ENCODE measurements at places on chromosomes 1 and 21.

DNA sequence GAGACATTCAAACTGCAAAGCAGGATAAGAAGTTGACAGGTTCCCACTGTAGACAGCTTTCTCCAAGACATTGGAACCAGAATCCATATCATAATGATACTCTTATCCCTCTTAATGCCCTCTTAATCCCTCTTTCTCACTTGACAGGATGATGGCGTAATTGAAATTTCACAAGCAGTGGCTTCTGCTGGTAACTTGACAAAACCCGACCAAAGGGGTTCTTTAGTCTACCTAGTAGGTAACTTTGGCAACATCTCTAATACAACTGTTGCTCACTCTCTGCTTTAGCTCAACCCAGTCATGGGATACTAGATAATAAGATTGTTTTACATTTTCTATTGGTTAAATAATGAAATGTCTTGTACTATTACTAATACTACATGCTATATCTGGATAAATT lies 34.7 kb downstream of the S100A10 start:
- DNase-seq = no peak

DNA sequence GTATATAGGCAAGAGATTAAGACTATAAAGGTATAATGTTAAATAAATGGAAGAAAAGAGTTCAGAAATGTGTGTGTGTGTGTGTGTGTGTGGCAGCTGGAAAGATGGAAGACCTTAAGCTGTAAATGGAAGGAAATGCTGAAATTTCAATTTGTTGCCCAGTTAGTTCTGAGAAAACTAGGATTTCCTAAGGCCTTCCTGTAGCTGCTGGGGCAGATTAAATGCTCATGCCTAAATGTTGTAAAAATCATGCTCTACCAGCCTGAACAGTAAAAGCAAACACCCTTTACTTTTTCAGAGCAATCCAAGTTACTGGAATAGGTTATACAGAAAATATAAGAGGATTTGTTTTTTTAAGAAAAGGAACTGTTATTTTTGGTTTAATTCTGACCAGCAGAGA lies 8.3 kb downstream of the ADCY10 start:
- DNase-seq = no peak

DNA sequence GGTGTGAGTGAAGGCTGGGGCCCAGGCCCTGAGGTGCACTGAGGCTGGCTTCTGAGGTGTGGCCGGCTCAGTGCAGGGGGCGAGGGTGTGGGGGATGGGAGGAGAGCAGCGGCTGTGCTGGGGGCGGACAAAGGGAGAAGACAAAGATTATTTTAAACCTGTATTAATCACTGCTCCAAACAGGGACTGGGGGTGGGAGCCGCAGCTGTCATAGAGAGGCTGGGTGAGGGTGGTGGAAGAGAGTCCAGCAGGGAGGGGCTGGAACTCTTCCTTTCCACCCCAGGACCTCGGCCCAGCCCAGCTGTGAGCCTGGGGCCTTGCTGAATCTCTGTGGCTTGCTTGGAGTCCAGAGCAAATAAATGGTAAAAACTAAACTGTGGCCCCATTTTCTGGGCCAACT lies 106.9 kb downstream of the KCND3 start:
- no peak for DNase-seq

- DNase-seq = no peak
Measured at GRCh38 chr1:156114919-156115513, 505 bp downstream of the LMNA start.

DNA sequence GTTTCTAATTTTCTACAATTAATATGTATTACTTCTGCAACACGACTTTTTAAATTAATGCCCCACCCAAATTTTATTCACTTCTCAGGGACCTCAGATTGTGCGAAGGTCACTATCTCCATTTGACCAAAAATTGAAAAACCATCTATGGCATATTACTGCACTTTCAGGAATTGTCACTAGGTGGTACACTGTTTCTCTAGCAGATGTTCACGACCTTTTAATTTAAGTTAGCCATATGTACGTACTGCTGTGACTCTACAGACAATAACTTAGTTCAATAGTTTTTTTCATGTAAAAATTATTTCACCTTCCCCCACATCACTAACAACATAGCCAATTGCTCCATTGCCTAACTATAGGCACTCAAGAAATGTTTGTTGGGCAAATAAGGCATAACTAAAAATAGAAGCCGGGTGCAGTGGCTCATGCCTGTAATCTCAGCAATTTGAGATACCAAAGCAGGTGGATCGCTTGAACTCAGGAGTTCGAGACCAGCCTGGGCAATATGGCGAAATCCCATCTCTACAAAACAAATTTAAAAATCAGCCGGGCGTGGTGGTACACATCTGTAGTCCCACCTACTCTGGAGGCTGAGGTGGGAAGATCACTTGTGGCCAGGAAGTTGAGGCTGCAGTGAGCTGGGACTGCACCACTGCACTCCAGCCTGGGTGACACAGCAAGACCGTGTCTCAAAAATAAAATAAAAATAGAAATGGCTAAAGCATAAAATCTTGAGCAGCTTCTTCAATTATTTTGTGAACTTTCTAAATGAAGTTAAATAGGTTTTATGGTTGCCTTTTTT lies 75.7 kb upstream of the PKN2 start:
- peak; percentile 14 for DNase-seq

DNA sequence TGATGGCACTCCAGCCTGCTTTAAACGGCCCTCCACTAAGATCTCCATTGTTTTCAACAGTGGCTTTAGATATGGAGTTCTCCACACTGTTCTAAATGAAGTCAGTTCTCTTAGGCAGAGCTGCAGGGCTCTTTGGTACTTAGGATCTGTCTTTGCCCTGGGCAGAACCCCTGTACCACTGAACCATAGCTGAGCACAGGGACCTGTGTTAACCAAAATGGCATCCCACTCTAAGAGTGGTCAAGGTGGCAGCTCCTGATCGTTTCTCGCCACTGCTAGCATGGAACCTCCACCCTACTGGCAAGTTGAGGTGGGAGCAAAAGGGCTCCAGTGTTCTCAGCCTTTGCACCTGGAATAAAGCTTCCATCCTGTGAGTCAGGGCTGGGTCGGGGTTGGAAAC lies 186.7 kb downstream of the TM2D1 start:
- no peak for DNase-seq

DNA sequence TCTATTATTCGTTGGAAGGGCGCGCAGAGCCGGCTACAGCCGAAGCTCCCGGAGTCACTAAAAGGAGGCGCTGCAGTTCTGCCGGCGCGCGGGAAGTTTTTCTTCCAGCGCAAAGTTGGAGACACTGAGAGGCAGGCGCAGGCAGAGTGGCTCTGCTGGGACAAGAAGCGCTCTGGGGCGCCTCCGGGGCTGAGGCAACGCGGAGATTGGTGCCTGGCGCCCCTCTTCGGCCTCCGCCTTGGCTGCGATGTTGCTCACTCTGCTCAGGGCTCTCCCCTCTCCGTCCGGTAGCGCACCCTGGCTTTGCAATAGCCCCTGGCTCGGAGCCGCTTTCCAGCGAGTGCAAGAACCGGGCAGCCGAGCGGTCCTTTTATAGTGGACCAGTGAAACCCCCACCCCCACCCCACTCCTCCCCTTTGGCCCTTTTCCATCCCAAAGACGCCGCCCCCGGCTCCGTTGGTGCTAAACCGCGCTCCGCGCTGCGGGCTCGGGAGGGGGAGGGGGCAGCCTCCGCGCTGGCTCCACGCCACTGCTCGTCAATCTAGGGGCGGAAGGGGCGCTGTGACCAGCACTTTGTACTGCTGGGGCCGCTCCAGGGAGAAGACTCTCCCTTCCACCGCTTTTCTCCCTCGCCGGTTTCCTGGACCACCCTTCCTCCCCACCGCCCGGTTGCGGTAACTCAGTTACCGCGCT lies at the start of gene ADAMTS1:
ADAMTS1 (minus strand) TSS at position 344 of the 693 bp plus-strand sequence. CDS start 455 bp downstream, outside the sequence.
- no peak for DNase-seq

GRCh38 chr1:15933684-15934083 lies 42.2 kb downstream of the ZBTB17 start:
- DNase-seq = no peak

GRCh38 chr1:17909634-17910033 lies 154.5 kb downstream of the ACTL8 start:
- DNase-seq = no peak

GRCh38 chr1:91428182-91428798 lies 23.7 kb upstream of the HFM1 start:
- no peak for DNase-seq

DNA sequence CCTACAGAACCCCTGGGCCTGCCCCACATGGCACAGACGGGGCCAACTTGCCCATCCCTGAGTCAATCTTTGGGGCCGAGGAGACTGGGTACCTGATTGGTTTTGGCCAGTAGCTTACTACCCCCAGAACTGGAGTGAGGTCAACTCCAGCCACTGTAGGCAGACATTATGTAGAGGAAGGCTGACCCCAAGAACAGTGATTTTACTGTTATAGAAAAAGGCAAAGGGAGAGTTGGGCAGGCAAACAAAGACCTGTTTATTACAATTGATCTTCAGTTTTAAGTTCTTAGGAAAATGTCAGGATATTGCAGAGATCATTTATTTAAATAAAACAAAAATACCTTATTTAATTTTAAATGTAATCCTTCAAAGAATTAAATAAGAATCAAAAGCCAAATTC lies 653.8 kb downstream of the NPHP4 start:
- no peak for DNase-seq

DNA sequence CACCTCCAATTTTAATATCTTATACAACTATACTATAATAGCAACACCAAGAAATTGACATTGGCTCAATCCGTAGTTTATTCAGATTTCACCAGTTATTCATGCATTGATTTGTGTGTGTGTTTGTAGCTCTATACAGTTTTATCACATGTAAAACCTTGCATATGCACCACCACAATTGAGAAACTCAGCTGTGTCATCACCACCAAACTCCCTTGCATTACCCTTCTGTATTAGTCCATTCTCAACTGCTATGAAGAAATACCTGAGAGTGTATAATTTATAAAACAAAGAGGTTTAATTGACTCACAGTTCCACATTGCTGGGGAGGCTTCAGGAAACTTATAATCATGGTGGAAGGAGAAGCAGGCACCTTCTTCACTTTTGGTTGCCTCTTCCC lies 162.1 kb downstream of the PATJ start:
- no peak for DNase-seq

- no peak for DNase-seq
Measured at GRCh38 chr1:9903801-9904527, 6.1 kb downstream of the CTNNBIP1 start.

DNA sequence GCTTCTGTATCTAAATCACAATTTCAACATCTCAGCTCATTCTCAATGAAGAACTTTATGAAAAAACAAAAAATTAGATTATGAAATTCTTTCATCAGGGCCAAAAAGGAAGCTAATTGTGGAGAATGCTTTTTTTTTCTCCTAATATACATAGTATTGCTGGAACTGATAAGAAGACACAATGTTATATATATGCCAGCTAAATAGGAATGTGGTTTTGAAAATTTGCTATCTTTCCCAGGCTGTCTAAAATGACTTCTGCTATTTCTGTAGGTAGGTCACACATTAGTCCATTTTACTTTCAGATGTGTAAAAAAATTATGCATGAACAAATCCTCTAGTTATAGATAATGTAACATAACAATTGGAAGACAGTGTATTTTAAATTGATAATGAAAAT lies 732.9 kb downstream of the RWDD3 start:
- DNase-seq = no peak

DNA sequence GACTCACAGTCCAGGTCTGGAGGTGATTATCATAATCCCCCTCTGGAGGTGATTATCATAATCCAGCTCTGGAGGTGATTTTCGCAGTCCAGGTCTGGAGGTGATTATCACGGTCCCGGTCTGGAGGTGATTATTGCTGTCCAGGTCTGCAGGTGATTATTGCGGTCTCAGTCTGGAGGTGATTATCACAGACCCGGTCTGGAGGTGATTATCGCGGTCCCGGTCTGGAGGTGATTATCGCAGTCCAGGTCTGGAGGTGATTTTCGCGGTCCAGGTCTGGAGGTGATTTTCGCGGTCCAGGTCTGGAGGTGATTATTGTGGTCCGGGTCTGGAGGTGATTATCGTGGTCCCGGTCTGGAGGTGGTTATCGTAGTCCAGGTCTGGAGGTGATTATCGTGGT lies 76.6 kb downstream of the SDCCAG8 start:
- no peak for DNase-seq

DNA sequence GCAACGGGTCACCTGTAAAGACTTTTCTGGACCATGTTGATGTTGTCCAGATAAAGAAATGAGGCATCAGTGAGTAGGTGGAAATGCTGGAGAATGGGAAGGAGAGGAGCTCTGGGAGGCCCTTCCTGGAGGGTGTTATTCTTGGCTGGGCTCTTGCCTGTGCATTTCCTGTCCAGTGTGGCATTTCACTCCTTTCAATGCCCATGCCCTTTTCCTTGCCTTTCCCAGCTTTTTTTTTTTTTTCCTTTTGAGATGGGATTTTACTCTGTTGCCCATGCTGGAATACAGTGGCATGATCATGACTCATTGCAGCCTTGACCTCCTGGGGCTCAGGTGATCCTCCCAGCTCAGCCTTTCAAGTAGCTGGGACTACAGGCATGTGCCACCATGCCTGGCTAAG lies 11.8 kb downstream of the NOS1AP start:
- no peak for DNase-seq

DNA sequence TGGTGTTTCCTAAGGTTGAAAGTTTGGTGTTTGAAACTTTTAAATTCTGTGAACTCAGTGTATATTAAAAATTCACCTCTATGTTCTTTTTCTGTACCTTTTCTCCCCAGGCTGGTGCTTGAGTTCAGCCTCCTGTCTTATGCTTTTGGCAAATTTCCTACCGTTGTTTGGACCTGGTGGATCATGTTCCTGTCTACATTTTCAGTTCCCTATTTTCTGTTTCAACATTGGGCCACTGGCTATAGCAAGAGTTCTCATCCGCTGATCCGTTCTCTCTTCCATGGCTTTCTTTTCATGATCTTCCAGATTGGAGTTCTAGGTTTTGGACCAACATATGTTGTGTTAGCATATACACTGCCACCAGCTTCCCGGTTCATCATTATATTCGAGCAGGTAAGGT lies 24.9 kb upstream of the AXDND1 start:
- DNase-seq = no peak

GRCh38 chr1:105100102-105100501 lies 1350.4 kb downstream of the AMY1C start:
- DNase-seq = no peak

GRCh38 chr1:224378855-224379631 lies 22.4 kb downstream of the CNIH4 start:
- DNase-seq = no peak

GRCh38 chr1:226425004-226425378 lies 17.1 kb upstream of the PARP1 start:
- no peak for DNase-seq

DNA sequence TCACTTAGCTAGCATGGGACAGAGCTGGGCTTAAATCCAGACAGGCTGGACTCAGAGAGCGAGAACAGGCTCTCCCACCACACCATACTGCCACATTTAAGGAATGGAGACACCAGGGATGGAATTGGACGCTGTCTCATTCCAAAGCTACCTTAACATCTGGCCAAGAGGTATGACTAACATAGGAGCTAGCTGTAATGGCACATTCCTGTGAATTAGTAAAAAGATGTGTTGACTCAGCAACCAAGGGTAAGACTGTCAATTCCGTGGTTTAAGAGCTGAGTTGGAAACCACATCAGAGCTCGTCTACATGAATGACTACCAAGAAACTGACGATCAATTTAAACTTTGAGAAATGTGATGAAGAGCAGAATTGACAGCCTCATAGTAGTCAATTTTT lies 8.3 kb upstream of the TNFRSF9 start:
- no peak for DNase-seq

GRCh38 chr1:91833946-91834345 lies 52.0 kb downstream of the TGFBR3 start:
- DNase-seq = no peak

Data from glomerular endothelial cell (primary cell).